ENCODE measurements at places on chromosomes 6 and 20.

- DNase-seq = no peak
Measured at GRCh38 chr6:142851601-142852000, 93.4 kb downstream of the HIVEP2 start.

GRCh38 chr6:3232017-3232945 is 4.8 kb upstream of the TUBB2B start:
- no peak for DNase-seq

GRCh38 chr20:64006902-64007301 is 26.0 kb downstream of the PRPF6 start:
- no peak for DNase-seq

- no peak for DNase-seq
Measured at GRCh38 chr6:11213422-11214021, 18.9 kb downstream of the NEDD9 start.

DNA sequence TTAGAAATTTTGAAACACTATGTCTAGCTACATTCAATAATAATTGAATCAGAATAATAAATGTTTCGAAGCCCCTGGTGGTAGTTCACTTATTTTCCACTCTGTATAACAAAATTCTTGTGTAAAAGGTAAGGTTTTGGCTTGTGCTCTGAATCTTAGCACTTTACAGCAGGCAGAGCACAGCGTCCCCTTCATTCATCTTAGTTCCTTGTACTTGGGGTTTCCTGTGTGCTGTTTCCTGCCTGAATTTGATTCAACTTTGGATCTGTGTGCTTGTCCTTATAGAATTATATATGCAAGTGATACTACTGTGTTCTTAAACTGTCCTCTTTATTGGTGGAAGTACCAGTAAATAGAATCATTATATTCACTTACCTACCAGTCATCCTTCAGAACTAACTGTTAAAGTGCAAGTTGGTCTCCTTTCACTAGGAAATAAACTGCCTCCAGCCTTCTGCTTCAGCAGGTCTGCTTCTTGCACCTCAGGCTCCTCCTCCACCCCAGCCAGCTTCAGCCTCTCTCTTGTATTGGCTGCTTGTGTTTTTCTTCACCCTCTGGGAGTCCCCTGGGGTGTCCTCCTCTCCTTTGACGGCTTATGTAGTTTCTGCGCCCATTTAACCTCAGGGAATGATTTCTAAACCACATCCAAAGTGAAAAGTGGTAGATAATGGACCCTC is 28.8 kb upstream of the TULP4 start:
- DNase-seq = no peak

GRCh38 chr6:135505222-135505621 is 7.7 kb upstream of the AHI1 start:
- DNase-seq = no peak

- DNase-seq = peak; percentile 85
Measured at GRCh38 chr6:21800948-21801438, 207.4 kb downstream of the SOX4 start.

GRCh38 chr6:5115168-5115567 is 30.0 kb downstream of the PPP1R3G start:
- no peak for DNase-seq

DNA sequence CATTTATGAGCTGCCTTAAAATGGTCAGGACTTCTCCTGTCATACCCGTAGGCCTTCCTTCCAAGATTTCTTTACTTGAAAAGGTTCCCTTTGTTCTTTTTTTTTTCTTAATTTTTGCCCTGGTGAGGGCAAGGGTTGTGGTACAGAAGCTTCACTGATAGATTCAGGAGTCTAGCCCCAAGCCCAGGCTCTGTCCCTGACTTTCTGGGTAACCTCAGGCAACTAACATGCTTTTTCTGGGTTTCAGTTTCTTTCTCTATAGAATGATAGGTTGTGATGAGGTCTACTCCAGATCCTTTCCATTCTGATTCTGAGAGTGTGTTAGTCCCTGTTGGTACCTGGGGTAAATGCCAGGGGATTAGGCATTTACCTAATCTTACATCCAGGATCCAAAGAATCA is 21.2 kb downstream of the SNPH start:
- DNase-seq = no peak

DNA sequence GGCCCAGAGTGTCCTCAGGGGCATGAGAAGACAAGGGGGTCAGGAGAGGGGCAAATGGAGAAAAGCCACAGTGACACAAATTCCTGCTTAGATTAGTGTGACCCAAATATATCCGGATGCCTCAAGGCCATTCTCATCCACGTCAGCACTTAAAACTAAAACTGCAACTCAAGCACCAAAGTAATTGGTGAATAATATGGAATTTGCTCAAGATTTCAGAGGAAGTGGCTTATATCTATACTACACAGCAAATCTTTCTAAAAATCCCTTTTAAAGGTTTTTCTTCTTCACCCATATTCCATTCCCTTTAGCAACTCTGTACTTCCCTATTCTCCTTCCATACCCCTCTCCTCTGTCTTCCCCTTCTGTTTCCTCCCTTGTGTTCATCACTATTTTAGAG is 15.2 kb downstream of the DEF6 start:
- DNase-seq = no peak

DNA sequence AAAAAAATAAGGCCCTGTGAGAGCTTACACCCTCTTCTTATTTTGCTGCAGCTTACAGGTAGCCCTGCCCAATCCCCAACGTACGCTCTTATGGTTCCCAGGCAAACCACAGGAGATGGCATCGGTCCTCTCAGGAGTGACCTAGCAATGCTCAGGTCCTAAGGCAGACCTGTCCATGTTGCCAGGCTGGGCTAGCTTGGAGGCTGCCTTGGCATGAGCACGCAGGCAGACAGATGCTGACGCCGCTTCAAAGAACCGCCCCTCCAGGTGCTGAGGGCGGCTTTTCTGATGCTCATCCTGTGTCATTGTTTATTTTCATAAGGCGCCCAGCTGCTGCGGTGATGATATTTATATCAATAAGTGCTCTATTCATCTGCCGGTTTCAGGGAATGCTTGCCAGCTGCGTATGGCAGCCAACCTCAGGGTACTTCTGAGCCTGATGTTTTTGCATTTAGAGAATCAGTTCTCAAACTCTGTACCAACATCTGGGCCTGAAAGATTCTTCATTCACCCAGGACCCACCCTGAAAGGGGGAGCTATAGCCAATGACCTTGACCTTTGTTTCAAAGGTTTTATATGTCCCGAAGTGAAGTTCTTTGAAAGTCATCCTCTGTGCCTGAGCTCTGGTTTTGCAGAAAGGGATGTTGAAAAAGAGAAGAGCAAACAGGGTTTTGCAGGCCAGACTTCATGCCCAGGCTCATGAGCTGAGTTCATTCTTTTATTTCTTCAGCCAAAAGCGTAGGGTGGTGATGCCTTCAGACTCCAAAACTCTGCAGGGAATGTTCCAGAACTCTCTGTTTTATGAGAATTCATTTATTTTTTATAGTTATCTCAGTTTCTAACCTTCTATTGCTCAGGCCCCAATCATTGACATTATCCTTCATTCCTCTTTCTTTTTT is 475.6 kb upstream of the CHD6 start:
- DNase-seq = no peak

DNA sequence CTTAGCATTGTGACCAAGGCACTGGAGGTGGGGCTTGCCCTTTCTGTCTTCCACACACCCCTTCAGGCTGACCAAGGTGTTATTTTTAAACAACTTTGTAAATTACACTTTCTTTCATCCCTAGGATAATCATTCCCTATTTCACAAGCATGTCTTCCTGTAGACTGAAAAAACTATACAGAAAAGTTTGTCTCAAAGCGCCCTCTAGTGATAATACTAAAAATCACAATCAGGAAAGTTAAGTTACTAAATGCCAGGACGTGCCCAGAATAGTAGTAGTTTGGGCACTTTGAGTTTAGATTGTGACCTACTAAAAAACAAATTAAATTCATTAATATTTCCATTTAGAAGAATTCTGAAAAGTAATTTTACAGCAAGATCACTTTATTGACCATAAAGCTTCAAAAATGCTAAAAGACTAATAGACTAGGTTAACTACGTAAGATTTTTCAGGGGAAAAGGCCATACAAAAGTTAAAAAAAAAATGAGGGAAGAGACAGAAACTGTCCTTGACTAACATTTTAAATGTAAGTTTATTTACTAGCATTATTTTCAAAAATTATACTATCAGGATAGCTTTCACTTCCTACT is 123.3 kb upstream of the DUSP22 start:
- peak; percentile 72 for DNase-seq

- peak; percentile 9 for DNase-seq
Measured at GRCh38 chr6:153941768-153942167, 97.3 kb upstream of the OPRM1 start.

DNA sequence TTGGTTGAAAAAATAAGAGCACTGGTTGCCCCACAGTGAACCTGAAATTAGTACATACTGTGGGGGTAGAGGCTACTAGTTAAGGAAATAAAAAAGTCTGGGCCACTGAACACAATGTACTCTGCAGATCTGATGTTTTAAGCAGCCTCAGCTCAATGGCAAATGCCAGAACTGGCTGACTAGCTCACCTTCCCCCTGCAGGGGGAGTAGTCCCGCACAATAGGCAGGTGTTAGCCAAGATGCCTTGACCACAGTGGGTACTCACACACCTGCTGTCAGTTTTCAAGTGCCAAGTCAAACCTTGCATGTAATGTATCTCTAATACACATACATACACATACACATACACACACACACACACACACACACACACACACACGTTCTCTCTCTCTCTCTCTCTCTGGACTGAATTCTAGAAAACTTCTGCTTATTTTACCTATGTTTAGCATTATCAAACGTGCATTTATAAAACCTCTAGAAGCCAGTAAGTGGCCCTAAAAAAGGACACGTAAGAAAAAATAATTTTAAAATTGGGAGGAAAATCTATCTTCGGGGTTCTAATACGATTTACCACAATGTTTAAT is 36.1 kb downstream of the GMDS start:
- peak; percentile 56 for DNase-seq

Measured in kidney (tissue), 22 donors.